Chondrocyte (in vitro differentiated cells): ENCODE measurements at places on chromosomes 16 and 17. TPM values are rescaled to one million over a fixed set of nuclear protein-coding genes. Genes with fewer than 3 reads are reported as not detected.

DNA sequence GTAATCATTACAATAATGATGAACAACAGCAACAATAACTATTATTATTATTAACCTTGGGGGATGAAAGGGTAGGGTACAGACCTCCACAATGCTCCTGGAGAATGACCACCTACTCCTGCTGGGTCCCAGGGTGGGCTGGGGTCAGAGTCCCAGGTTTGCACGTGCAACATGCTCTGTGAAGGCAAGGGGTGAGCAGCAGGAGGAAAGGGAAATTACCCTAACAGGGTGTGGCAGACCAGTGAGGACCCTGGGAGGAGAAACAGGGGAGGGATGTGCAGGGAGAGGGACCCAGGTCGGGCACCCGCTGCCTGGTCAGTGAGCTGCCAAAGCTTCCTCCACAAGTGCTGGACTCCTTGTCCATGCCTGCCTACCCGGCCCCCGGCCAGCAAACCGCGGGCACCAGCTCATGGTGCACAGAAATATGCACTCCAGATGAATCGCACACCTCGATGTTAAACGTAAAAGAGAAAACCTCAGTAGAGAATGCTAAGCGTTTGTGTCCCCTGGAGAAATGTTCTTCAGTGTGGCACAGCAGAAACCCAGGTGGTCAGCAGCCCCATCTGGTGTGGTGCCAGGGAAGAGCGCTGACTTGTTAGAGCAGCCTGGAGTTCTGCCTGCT lies 767.1 kb downstream of the KCNJ18 start:
- no peak for DNase-seq

- no peak for DNase-seq
Measured at GRCh38 chr16:8600144-8600775, 9.9 kb upstream of the TMEM114 start.

DNA sequence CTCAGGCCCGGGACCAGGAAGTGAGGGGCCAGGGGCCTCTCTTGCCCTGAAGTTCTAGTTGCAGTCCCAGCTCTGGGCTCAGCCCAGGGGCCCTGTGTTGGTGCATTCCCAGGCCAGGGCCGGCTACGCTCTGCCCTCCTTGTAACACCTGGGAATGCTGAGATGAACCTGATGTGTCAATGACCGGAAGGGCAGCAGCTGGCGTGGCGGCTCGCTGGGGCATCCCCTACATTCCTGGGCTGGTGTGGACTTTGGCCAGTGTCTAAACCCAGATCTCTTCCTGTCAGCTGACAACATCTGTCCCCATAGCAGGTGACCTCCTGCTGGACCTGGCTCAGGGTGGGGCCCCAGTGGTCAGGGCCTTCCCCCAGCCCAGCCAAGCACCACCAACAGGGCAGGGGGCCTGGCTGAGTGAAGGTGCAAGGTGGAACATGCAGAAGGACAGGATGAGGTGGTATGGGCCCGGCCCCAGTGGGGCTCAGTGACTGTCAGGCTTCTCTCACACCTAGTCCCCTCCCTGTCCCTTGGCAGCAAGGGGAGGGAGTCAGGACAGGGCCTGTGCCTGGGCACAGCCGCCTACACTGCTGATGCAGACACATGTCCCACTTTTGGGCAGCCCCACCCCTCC lies 15.9 kb downstream of the FAM83G start:
- DNase-seq, result no peak

- DNase-seq, result no peak
Measured at GRCh38 chr17:78999056-78999768, 10.4 kb downstream of the CANT1 start.

GRCh38 chr16:55933038-55933437 lies 57.9 kb upstream of the CES5A start:
- no peak for DNase-seq

DNA sequence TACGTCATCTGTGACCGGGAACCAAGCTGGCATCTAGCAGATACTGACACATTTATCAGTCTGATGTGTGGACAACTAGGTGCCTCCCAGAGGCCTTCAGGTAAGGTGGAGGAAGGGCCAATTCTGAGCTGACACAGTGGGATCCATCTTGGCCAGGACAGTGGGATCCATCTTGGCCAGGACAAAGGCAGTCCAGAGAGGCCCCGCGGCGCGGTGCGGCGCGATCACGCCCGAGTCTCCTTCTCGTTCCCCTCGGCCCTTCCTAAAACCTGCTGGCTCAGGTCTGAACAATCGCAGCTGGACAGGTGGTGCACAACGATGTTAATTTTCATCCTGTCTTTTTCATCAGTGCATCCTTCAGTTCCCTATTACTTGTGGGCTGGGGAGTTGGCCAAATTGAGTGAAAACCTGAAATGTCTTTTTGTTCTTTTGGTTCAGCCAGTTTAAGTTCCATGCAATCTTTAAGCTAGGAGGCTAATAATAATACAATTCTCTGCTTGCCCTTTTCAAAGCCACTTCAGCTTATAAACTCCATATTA lies 486 bp upstream of the WSB1 start:
- DNase-seq, result no peak

- DNase-seq, result no peak
Measured at GRCh38 chr16:47431960-47432359, 28.9 kb downstream of the ITFG1 start.

DNA sequence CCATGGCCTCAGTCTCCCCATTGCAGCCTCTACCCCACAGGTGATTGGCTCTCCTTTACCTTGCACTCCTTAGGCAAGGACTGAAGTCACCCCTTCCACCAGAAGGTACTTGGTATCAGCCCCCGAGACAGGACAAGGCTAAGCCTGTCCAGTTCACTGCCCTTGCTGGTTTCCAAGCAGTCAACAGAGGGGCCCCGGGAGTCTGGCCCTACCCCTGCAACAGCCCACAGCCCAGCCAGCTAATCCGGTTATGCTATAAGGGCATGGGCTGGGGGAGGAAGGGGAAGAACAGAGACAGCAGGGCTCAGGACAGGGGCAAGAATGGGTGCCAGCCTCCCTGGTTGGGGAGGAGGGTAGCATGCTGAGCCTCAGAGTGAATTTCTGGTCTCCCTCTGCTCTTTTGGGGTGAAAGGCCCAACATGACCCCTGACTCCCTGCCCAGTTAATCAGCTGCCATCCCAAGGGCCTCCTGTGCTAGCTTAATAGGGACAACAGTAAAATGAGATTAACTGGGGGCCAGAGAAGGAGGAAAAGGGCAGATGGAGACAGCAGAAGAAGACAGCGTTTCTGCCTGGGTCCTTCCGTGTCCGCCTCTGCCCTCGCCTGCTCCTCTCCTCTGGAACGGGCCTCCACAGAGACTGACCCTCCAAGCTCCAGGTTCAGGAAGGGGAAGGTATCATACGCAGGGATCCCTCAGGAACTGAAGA lies 10.7 kb downstream of the DLG4 start:
- DNase-seq, result no peak

DNA sequence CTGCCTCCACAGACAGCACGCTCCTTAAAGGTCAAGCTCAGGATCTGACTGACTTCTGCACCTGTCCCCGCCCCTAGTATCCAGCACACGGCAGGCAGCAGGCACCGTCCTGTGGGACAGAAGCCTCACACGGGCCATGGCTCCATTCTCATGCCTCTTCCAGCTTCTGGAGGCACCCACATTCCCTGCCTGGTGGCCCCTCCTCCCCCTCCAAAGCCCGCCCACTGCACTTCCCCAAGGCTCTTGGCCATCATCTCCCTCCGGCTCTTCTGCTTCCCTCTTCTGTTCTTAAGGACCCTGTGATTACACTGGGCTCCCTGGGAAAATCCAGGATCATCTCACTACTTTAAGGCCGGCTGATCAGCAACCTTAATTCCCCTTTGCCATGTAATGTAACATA lies 3.5 kb downstream of the CANT1 start:
- DNase-seq, result no peak

DNA sequence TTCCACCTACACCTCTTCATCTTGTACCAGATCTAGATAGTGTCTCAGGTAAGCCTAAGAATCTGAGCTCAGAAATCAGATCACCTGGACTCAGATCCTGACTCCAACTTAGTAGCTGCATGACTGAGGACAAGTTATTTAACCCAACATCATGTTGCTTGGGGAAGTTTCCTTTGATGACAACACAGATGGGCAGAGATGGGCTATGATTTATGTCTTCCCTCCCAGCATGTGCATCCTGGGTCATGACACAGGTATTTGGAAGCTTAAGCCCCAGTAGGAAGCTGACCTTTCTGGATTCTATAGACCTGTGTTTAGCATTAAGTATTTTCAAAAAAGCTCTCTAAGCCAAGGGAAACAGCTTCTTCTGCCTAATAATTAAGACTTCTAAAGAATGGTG lies 12.4 kb upstream of the HEATR6 start:
- DNase-seq, result no peak

GRCh38 chr17:58568044-58568799 lies 53.8 kb upstream of the MTMR4 start:
- no peak for DNase-seq

DNA sequence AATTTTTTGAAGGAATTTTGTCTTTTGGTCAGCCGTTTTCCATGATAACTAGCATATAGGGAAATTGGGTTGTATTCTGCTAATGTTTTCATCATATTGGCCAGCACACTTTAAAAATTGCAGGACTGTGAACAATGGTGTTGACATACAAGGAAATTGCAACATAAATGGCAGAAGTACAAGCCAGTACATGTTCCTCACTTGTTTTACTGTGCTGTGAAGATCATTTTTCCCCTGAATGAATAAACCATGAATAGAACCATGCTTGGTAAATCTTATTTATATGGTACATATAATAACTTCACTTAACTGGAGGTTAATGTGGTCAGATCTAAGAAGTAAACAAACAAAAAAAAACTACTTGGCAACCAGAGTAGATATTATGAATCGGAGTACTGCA lies 22.8 kb downstream of the OMG start:
- no peak for DNase-seq

DNA sequence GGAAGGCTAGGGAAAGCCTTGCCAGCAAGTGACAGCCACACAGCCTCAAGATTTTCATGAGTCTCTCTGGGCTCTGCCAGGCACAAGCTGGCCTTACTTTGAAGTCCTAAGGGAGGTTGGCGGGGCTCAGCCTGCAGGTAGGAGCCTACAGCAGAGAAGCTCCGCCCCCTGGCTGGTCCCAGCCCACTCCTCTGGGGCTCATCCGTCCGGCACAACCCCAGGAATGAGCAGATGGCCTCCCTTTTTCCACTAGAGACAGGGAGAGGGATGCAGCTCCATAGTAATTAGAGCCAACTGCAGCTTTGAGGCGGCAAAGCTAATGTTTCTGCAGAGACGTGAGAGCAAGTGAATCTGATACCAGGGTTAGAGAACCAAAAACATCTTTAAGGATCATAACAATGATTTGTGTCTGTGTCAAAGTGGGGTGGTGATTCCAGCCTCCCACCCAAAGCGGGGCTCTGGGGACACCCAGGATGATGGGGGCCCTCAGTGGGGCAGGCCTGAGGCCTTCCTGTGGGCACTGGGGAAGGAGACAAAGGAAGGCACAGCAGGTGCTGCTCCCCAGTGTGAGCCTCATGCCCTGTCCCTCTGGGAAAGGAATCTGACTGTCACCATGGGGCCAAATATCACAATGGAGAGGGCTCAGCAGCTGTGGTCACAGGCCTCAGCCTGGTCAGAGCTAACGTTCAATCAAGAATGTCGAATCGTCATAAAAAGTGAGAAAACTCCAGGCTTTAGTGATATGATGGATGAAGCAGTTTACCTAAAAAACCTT lies 61.5 kb downstream of the RBFOX3 start:
- peak; percentile 51 for DNase-seq

DNA sequence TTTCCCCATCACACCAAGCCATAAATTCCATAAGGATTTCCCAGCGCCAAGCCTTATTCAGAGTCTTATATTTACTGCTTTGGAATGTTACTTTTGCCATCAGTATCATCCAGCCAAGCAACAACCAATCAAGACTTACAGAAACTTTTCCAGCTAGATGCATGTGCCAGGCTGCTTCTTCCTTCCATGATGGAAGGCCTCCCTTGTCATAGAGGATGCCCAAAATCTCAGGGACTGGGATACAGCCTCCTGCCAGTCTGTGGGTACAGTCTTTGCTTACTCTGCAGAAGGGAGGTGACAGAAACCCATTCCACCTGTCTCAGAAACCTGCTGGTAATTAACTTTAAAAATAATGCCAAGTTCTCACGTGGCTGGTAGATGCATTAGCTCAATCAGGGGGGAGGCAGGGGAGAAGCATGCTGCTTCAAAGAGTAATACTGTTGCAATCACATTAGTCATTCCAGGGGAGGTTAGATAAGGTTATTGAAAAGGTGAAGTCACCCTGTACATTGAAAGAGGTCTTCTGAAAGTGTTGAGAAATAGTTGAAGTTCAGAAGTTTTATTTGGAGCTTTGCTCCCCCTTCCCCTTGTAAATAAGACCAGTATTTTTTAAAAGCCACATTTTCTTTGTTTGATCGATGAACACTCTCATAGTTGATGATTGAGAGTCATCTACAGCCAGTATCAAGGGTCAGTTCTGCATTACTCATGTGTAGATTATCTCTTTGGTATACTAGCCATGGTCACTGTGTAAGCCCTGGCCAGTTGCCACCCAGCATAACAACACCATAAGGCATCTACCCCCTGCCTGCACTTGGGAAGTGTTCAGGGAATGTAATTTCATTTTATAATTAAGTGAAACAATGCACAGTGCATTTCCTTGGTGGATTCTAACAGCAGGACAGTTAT lies 22.2 kb downstream of the HLF start:
- DNase-seq, result no peak

- DNase-seq, result peak; percentile 62
Measured at GRCh38 chr16:69931631-69932030, 19.5 kb upstream of the CLEC18A start.

- no peak for DNase-seq
Measured at GRCh38 chr16:89312598-89313299, 95.2 kb downstream of the ZNF778 start.

DNA sequence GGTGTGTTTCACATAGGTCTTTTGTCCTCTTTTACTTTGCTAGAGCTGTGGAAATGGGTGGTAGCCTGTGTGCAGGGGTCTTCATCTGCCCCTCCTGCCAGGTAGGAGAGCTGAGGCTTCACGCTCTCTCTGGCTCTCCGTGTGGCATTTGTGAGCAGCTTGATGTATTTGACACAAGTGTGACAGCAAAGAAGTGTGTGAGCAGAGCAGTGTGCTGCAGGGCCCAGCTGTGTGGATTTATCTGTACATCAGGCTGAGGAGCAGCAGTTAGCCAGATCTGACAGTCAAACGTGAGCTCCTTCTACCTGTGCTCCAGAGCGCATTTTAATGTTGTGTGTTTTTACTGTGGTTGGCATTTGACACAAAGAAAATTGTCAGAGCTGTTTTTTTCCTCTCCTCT lies 101.8 kb downstream of the FTO start:
- DNase-seq, result no peak

- no peak for DNase-seq
Measured at GRCh38 chr16:66568355-66568754, 2.1 kb downstream of the CMTM1 start.

GRCh38 chr17:80797741-80798594 lies 193.7 kb upstream of the CHMP6 start:
- no peak for DNase-seq

DNA sequence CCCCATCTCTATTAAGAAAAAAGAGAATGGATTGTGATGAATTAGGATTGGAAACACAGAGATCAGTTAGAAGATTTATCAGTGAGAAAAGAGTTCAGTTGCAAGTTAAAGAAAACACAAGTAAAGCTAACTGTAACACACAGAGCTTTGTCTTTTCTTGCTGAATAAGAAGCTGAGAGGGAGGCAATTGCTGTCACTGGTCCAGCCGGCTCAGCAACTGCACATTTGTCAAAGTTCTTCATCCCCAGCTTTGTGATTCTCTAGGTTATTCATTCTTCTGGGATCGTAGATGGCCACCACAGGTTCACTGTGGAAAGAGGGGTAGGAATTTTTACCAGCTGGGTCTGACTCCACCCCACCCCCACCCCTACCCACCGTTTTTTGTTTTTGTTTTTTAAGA lies 615.7 kb downstream of the WWOX start:
- DNase-seq, result no peak

RTN4RL1 gene
- 0.47 to 0.95 TPM (median 0.68 TPM) in 3 replicates for total RNA-seq

ESRP2 gene
- total RNA-seq, result 0.42 to 0.44 TPM in 2 of 3 replicates, not detected in the other

TP53TG3C gene
- total RNA-seq, result not detected in 3 replicates

ZNF385C gene
- total RNA-seq, result 0.07 to 0.18 TPM in 2 of 3 replicates, not detected in the other

DRC3 gene
- total RNA-seq, result 1.2 to 2.6 TPM (median 1.5 TPM) in 3 replicates
